ENCODE measurements at places on chromosomes 2 and 18.

DNA sequence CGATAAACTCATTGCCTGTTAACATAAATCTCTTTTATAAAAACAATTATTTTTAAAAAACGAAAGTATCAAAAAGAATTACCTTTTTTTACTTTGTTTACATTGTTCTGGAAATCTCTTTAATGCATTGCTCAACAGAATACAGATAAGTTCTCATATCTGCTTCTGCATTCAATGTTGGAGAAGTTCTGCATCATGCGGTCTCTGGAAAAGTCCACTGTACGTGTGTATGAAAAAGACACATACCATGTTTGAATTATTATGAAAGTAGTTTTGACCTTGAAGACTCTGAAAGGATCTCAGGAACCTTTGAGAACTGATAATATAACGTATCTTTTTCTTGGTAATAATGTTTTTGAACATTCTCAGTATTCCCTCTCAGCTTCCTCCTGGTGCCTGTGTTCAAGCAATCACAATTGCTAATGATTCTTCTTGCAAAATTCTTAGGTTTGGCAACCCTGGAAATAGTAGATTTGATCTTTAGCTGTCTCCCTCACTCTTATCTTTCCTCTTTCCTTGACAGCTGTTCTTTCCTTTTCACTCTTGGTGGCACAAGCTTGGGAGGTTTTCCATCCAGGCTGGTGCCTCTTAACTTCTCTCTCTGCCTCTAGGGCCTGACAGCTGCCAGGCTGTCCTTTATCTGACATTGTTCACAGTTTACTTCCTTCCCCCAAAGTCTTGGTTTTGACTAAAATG is 12.4 kb upstream of the IL1R1 start:
- DNase-seq, result no peak

DNA sequence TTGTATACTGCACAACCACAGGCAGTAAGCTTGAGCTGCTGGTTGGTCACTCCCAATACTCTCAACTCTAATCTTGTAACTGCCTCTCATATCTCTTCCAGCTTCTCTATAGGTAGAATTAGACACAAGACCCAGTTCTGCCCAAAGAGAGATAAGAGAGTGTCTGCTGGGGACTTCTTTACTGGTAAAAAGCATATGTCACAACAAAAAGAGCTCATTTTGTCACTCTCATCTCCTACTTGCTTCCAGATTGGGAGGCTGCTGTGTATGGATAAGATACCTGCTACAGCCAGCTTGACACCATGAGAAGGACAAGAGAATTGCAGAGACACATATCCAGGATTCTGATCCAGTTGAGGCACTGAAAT is 165.2 kb downstream of the PTH2R start:
- no peak for DNase-seq

DNA sequence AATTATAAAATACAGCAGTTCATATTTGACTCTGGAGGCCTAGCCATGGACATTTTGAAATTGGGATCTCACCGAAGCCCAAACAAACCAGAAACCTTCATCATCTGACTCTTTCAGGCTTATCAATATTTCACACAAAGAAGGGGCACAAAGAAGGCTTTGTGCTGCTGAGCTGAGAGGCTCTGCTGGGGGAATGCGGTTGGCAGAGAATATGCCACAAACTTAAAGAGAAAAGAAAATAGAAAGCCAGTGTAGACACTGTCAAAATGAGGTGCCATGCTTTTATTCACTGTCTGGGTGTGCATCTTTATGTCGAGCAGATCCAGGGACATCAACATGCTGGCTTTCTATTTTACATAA is 162.6 kb downstream of the QPCT start:
- DNase-seq, result no peak

DNA sequence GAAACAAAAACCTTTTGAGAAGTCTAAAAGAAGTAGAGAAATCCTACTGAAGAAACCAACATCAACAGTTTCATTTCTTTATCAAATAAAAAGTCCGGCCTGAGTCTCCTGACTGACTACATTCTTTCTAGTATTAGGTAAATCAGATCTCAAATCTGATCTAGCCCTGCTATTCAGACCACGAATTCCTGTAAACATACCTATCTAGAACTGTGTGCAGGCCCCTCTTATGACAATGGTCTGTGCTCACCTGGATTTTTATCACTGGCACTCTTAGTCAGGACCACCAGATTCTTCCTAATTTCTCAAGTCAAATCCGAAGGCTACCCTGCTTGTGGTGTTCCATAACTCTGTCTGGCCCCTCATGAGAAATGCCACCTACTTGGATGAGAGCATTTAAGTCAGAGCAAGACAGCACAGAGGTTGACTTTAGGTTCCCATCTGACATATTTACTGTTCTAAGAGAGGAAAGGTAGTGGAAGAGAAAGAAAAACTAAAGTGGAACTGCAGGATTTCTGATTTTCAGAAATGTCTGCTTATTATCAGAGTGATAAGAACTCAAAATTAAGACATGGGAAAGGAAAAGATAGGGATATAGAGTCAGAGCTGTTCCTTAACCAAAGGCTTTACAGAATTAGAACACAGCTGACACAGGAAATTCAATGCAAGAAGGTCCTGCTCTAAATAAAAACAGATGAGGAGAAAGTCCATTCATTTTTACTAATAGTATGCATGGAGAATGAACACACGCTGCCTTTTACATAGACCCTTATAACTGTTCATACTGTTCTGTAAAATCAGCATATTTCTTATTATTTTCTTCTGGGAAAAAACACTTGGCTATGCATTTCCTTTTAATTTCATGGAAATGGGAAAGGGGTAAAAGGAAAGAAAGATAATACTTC is 56.5 kb downstream of the SLC8A1 start:
- no peak for DNase-seq

DNA sequence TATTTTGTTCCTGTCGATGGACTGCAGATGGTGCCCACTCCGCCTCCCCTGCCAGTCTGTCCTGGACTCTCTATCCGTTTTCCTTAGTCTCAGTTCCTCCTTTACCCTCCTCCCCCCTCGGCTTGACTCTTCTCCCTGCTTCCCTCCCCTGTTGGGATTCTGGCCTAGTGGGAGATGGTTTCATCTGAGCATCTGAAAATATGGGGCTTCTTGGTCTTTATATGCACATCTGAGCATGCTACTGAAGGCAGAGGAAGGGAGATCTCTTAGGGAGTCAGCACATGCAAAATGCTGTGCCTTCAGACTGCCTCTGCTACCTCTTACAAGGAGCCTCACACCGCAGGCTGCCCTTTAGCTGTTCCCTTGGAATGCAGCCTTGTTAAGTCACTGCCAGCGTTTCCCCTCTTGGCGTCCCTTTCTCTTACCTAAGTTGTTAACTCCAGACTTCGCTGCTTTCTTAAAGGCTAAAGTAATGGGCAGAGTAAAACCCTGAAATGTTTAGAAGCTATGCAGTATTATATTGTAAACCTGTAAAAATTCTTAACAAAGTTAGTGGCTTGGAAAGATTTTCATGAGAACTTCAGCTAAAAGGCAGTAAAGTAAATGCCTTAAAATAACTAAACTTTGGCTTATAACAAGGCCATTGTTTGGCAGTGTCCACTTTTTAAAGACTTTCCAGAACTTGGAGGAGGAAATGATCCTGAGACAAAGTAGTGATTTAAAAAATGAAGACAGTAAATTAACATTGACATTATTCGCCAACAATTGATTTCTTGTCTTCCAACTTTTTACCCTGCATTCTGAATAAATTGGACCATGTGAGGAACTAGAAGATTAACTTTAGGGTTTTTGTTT is 49.8 kb downstream of the LDLRAD4 start:
- no peak for DNase-seq

DNA sequence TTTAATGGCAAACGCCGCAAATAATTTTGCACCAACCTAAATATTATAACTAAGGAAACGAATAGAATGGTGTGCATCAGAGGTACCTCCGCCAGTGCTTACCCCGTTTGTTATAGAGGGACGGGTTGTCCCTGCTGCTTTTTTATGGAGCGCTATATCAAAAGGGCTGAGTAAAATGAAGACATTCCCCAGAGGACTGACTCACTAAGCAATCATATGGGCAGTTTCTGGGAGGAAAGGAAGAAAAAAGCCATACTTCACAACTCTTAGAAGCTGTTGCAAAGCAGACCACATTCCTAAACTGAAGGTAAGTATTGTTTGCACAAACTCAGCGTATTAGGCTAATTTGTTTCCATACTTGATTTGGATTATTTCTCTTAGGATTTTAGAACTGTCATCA is 12.9 kb downstream of the ID2 start:
- DNase-seq, result no peak

DNA sequence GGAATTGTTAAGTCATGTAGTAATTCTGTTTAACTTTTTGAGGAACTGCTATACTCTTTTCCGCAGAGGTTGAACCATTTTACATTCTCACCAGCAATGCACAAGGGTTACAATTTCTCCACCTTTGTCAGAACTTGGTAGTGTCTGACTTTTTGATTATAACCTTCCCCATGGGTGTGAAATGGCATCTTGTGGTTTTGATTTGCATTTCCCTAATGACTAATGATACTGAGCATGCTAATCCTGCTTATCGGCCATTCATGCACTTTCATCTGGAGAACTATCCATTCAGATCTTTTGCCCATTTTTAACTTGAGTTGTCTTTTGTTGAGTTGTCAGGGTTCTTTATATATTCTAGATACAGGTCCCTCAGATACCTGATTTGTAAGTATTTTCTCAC is 47.2 kb downstream of the CYB5A start:
- DNase-seq, result no peak

DNA sequence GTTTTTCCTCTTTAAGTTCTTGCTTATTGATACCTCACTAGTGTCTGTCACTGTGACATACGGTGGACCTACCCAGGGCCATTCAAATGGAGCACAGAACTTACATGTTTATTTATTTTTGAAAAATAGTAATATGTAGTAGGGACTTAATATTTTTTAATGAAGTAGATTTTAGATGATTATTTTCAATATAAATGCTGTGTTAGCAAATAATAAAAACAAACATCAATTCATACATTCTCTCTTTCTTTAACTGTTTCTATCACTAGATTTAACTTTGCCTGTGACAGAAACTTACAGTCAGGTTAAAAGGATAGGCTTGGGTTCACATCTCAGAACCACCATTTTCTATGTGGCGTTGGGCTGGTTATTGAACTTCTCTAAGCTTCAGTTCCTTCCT is 184.4 kb upstream of the RASGRP3 start:
- no peak for DNase-seq

DNA sequence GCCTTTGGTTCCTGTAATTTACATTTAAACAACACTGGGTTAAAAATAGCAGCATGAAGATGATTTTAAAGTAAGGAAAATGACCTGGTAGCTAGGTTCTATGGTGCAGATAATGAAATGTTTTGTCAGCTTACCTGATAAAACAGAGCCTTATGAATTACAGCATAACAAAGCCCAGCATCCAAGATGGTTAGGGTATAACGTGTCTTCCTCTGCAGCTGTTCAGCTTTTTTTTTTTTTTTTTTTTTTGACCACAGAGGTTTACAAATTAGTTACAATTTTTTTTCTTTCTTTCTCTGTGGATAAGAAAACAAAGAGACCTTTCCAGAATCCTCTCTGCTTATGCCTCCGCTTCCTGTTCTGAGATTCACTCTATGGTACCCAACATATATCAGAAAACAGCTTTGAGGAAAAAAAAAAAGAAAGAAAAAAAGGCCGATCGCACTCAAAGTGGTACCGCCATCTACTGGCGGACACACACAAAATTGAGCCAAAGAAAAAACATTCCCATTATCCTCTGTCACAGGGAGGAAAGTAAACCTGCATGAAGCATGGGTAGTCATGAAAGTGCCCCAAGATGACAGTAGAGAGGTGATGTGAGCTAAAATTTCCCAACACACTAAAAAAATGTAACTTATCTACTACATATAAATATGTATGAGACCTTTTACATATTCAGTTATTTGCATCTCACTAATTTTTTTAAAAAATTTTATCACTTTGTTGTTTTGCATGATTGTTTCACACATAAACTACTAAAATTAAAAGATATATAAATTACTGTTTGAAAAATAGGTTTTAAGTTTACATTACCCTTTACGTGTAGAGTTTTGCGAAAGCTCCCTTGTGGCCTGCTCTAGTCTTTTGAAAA is at the start of gene SCN3A:
Gene SCN3A (minus strand): TSS at position 362 of the 871 bp plus-strand sequence. CDS start 27,656 bp downstream, outside the sequence.
- DNase-seq, result peak; percentile 50

GRCh38 chr2:141015341-141016047 is 1115.3 kb downstream of the LRP1B start:
- no peak for DNase-seq

GRCh38 chr2:235860871-235861270 is 307.3 kb downstream of the GBX2 start:
- DNase-seq, result no peak

GRCh38 chr2:158178646-158179045 is 77.0 kb downstream of the UPP2 start:
- DNase-seq, result no peak

GRCh38 chr18:26667046-26667445 is 118.7 kb upstream of the KCTD1 start:
- no peak for DNase-seq

DNA sequence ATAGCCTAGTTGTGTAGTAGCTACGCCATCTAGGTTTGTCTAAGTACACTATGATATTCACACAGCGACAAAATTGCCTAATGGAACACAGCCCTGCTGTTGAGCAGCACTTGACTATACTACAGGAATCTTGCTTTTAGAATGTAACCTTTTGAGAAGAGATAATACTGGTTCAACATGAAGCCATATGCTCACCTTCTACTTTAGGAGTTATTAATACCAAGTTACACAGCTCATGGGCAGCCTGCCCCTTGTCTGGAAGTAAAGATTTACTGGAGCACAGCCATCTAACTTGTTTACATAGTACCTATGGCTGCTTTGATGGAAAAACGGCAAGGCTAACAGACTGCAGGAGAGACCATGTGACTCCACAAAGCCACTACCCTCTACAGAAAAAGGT is 174.8 kb downstream of the DYM start:
- no peak for DNase-seq

DNA sequence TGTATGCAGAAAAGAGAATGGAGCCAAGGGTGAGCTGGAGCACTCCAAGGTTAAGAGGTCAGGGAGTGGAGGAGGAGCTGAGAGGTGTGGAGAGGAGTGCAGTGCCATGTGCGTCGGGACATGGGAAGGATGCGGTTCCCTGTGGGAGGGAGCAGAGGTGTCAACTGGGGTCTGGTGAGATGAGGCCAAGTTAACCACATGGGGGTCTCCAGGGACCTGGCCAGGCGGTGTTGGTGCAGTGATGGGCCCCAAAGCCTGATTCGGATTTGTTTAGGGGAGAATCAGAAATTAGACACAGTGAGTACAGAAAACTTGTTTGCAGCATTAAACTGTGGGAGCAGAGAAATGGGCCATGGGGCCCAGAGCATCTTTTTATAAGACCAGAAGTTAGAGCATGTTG is 210.5 kb downstream of the LDLRAD4 start:
- DNase-seq, result no peak

GRCh38 chr2:223560749-223561435 is 41.3 kb downstream of the SCG2 start:
- no peak for DNase-seq

DNA sequence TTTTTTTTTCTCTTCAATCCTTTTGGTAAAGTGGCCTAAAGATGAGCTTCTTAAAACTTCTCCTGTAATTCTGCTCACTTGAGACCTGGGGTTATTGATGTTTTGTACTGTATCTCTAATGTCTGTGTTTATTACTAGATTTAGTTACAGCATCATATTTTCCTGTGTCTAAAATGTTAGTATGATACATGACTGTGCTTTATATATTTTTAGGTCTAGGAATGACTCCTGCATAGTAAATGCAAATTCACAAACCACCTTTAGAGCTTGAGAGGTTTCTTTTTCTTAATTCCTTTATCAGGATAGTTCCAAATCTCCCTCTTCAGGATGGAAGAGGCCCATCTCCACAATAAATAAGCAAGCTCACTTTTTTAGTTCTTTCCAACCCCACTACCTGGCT is 197.6 kb downstream of the SETBP1 start:
- no peak for DNase-seq
